ENCODE measurements at places on chromosomes 2 and 18. TPM values are rescaled to one million over a fixed set of nuclear protein-coding genes. Genes with fewer than 3 reads are reported as not detected.

SFXN5 gene
- total RNA-seq = 11.0 TPM

- no peak for DNase-seq
Observed at GRCh38 chr2:183232161-183232865, 108.1 kb downstream of the NUP35 start.

GRCh38 chr18:64027931-64028695 lies 58.2 kb downstream of the SERPINB8 start:
- DNase-seq = no peak

DNA sequence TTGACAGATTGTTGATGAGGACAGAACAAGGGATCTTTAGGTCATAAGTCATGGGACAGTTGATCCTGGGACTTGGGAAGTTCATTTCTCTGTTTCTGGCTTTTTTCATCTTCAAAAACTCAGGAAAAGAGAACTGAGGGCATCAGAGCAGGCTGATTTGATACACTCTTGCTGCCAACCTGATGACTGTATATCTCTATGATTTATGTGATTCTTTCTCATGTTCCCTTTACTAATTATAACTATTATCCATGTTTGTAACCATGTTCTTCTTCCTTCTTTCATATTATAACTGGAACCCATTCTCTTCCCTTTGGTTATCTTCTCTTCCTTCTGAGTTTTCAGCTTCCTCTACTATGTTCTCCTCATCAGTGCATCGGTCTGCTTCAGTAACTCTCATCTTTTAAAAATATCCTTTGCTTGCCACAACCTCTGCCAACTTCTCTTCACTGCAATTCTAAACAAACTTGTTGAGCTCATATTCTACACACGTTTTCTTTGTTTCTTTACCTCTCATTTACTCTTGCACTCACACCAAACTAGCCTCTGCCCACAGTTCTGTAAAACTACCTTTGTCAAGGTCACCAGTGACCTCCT lies 13.5 kb downstream of the RASGRP3 start:
- DNase-seq = no peak

- no peak for DNase-seq
Observed at GRCh38 chr2:145927131-145927950, 1407.4 kb upstream of the ZEB2 start.

All from right cardiac atrium (tissue), 5 donors.